Tongue (tissue), 3 donors: ENCODE measurements at places on chromosomes 3 and 15. TPM values are rescaled to one million over a fixed set of nuclear protein-coding genes. Genes with fewer than 3 reads are reported as not detected.

The GREM1 gene
- 1.6 TPM for total RNA-seq

The ETV5 gene
- total RNA-seq, result 26.1 TPM

The EFHB gene
- total RNA-seq, result 1.7 TPM

The WDR93 gene
- not detected for total RNA-seq

The ZIC4 gene
- total RNA-seq, result 1.0 TPM

The GPR149 gene
- 0.41 TPM for total RNA-seq

The SPESP1 gene
- total RNA-seq, result 1.8 TPM

The ADAMTSL3 gene
- total RNA-seq, result 29.2 TPM

The BHLHE40 gene
- total RNA-seq, result 77.1 TPM

The SPINT1 gene
- total RNA-seq, result 49.2 TPM

The TUSC7 gene
- total RNA-seq, result not detected

The LRRIQ4 gene
- total RNA-seq, result not detected

The ANP32A gene
- 105 TPM for total RNA-seq

The CELSR3 gene
- 0.51 TPM for total RNA-seq

The MYO5C gene
- total RNA-seq, result 11.0 TPM

The TMEM40 gene
- total RNA-seq, result 7.6 TPM

The CLDN11 gene
- total RNA-seq, result 4.1 TPM

The PRR23E gene
- not detected for total RNA-seq

The RNU6-1 gene
- total RNA-seq, result not detected

The CEMIP gene
- 0.82 TPM for total RNA-seq

The MB21D2 gene
- 12.7 TPM for total RNA-seq

The C2CD4A gene
- not detected for total RNA-seq

The PRTG gene
- total RNA-seq, result 19.7 TPM

The EBLN2 gene
- total RNA-seq, result 12.9 TPM

The LYZL4 gene
- not detected for total RNA-seq

The XIRP1 gene
- 113 TPM for total RNA-seq

The ABCF3 gene
- 77.6 TPM for total RNA-seq

The DAZL gene
- total RNA-seq, result not detected

The PYGO1 gene
- 22.6 TPM for total RNA-seq

The EFCAB12 gene
- total RNA-seq, result not detected

The AMOTL2 gene
- total RNA-seq, result 77.2 TPM

The GATA2 gene
- 6.3 TPM for total RNA-seq

The CD80 gene
- not detected for total RNA-seq

The KNG1 gene
- total RNA-seq, result not detected

The DGKG gene
- 2.2 TPM for total RNA-seq

The C3orf80 gene
- total RNA-seq, result not detected

The SLC2A2 gene
- not detected for total RNA-seq

The CMC1 gene
- 7.2 TPM for total RNA-seq

The GABRB3 gene
- 4.8 TPM for total RNA-seq

The FAM81A gene
- total RNA-seq, result 3.0 TPM

The GOLGA6L4 gene
- 2.6 TPM for total RNA-seq

The FHIT gene
- 7.4 TPM for total RNA-seq

The KBTBD12 gene
- total RNA-seq, result 38.2 TPM

The NPAP1 gene
- not detected for total RNA-seq

The PDZRN3 gene
- 35.6 TPM for total RNA-seq

The MEGF11 gene
- total RNA-seq, result 0.10 TPM

The DUOXA1 gene
- 22.2 TPM for total RNA-seq

The AMIGO3 gene
- total RNA-seq, result 2.8 TPM

The IL5RA gene
- total RNA-seq, result 0.31 TPM

The ONECUT1 gene
- not detected for total RNA-seq
